GM19239 (cell line): ENCODE measurements at places on chromosomes 16 and 17.

GRCh38 chr16:79848719-79849118 is 248.2 kb upstream of the MAF start:
- no peak for DNase-seq

DNA sequence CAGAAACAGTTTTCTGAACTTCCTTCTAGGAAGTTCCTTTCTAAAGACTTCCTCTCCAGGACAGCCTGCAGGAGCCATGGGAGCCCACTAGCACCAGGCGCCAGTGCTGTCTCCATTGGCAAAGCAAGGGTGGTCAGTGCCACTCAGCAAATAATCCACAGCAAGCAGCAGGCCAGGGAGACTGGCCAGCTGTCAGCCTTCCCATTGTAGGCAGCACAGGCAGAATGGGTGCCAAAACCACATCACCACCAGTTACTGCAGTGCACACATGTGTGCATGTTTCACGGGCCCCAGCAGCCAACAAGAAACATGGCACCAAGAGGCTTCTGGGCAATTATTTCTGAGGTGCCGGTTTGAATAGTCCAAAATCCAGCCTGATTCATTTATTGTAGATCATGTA is 26.7 kb downstream of the DNASE1 start:
- no peak for DNase-seq

DNA sequence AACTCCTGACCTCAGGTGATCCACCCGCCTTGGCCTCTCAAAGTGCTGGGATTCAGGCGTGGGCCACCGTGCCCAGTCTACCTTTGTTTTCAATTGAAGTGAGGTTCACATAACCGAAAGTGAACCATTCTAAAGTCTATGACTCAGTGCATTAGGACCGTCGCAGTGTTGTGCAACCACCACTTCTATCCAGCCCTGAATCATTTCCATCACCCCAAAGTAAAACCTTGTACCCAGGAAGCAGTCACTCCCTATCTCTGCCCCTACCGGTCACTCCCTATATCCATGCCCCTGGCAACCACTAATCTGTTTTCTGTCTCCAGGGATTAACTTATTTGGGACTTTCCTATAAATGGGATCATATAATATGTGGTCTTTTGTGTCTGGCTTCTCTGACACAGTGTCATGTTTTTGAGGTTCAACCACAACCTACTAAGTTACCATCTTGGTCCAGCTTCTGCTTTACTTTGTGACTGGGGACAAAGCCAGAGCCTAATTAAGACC is 28.3 kb upstream of the CDC42EP4 start:
- no peak for DNase-seq

- no peak for DNase-seq
Observed at GRCh38 chr17:43444223-43445008, 39.4 kb upstream of the DHX8 start.
